Suprapubic skin (tissue), 4 donors: ENCODE measurements at places on chromosomes 12 and 14. TPM values are rescaled to one million over a fixed set of nuclear protein-coding genes. Genes with fewer than 3 reads are reported as not detected.

DNA sequence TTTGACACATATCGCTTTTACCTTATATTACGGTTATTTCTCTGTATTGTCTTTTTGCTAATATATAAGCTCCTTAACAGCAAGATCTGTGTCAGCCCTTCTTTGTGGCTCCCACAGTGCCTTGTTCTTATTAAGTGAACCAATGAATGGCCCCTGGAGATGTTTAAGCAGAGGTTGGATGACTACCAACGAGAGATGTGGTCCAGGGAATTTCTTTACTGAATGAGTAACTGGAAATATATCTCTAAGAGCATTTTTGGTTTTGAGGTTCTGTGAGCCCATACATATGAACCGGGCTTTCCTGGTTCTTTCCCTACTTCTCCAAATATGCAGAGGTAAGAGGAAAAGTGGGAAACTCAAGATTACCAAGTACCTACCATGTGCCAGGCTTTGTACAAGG lies 23.5 kb downstream of the CALCOCO1 start:
- H3K27me3 ChIP-seq, result peaks cover 43% of the 10 kb centered on the region
- no peak for DNase-seq
- no peak overlapping the region for H3K4me3 ChIP-seq
- H3K27ac ChIP-seq, result no peak overlapping the region

GRCh38 chr14:90760591-90761316 lies 55.5 kb downstream of the TTC7B start:
- no peaks in the 10 kb centered on the region for H3K36me3 ChIP-seq
- no peak overlapping the region for H3K27ac ChIP-seq
- no peak for DNase-seq
- H3K27me3 ChIP-seq, result no peaks in the 10 kb centered on the region
- H3K4me3 ChIP-seq, result no peak overlapping the region

GRCh38 chr14:85813040-85813439 lies 283.1 kb downstream of the FLRT2 start:
- H3K27me3 ChIP-seq, result no peaks in the 10 kb centered on the region

The GNPNAT1 gene
- 9.9 TPM for total RNA-seq
